ENCODE measurements at places on chromosomes 2 and 18. TPM values are rescaled to one million over a fixed set of nuclear protein-coding genes. Genes with fewer than 3 reads are reported as not detected.

GRCh38 chr2:236109473-236109872, 58.7 kb downstream of the GBX2 start:
- H3K27me3 ChIP-seq = peaks cover 13% of the 10 kb centered on the region
- no peak overlapping the region for H3K27ac ChIP-seq
- H3K4me1 ChIP-seq = no peaks in the 10 kb centered on the region
- no peak for DNase-seq
- H3K36me3 ChIP-seq = no peaks in the 10 kb centered on the region

Gene TXNDC2
- not detected for total RNA-seq

Gene PRSS56
- not detected for total RNA-seq

- no peak overlapping the region for H3K27ac ChIP-seq
- DNase-seq = no peak
- peaks cover 12% of the 10 kb centered on the region for H3K27me3 ChIP-seq
- H3K4me1 ChIP-seq = peaks cover 2% of the 10 kb centered on the region
Observed at GRCh38 chr2:104344985-104345384, 508.9 kb upstream of the POU3F3 start.

Gene IER3IP1
- total RNA-seq = 9.7 TPM

DNA sequence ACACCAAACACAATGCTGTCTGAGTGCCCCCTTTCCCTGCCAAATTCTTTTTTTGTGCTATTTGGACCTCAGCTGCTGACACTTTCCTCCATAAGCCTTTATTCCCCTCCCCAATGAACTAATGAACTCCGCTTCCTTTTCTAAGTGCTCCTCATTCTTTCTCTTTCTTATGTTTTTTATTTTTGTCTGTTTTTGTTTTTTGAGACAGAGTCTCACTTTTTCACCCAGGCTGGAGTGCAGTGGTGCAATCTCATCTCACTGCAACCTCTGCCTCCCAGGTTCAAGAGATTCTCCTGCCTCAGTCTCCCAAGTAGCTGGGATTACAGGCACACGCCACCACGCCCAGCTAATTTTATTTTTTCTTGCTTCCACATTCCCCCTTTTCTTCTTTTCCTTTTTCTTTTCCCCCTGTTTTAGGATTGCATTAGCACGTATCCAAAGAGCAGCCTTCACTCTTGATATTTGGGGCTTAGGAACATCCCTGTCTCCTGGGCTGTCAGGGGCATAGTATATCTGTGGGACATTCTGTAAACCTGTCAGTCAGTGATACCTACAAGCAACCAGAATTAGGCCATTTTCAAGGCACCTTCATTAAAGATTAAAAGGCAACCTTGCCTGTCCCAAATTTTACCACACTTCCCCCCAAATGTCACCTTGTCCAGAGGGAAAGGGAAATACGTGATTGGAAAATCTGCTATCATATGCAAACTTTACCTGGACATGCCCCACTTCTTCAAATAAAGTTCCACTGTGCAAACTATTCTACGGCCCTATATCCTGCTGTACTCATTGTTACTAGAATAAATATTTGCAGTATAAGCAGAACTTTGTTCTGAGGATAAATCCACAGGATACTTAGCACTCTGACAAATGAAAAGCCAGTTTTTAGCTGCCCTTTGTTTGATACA, 65.1 kb upstream of the ACSL3 start:
- no peak overlapping the region for H3K27ac ChIP-seq
- no peak for DNase-seq
- H3K27me3 ChIP-seq = no peaks in the 10 kb centered on the region
- no peaks in the 10 kb centered on the region for H3K4me1 ChIP-seq

GRCh38 chr2:235227590-235227989, 266.3 kb upstream of the AGAP1 start:
- H3K36me3 ChIP-seq = no peaks in the 10 kb centered on the region
- H3K27ac ChIP-seq = no peak overlapping the region
- H3K4me3 ChIP-seq = no peak overlapping the region
- DNase-seq = no peak
- H3K4me1 ChIP-seq = no peaks in the 10 kb centered on the region

DNA sequence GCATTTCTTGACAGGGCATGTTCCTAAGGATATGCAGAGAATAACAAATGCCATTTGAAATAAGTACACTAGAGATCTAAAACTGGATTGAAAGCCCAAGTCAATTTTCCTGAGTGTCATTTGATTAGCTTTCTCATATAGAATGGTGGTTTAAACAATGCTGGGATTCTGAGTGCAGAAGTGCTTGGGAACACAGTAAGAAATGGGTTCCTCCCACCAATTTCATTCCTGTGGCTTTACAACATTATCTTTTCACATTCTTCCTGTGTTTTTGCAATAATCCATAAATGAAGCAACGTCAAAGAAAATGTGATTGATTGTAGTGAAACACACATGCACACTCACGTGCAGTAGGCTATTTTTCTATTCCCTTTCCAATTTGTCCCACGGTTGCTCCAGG, 1858.4 kb upstream of the PIK3C3 start:
- H3K36me3 ChIP-seq = no peaks in the 10 kb centered on the region
- H3K4me3 ChIP-seq = no peak overlapping the region
- no peaks in the 10 kb centered on the region for H3K27me3 ChIP-seq
- H3K27ac ChIP-seq = no peak overlapping the region
- no peak for DNase-seq

DNA sequence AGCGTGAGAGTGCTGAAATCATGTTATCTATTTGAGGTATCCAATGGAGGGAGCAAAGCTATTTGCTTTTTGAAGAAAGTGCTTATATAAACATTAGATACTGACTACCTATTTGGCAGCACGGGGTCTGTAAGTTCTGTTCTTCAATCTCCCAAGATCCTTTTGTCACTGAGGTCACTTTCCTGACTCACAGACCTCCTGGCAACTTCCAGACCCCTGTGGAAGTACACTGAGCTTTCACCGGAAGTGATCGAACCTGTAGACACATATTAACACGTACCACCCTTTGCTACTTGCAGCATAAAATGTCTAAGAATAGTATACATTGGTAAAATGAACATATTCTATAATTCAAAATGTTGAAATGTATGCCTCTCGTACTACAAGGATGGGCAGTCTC, 452.6 kb upstream of the ST6GAL2 start:
- no peaks in the 10 kb centered on the region for H3K36me3 ChIP-seq
- no peak overlapping the region for H3K27ac ChIP-seq
- no peaks in the 10 kb centered on the region for H3K27me3 ChIP-seq
- no peaks in the 10 kb centered on the region for H3K4me1 ChIP-seq
- no peak for DNase-seq

Measured in activated naive CD4-positive, alpha-beta T cell treated with anti-CD3 and anti-CD28 coated beads for 36 hours (primary cell).